ENCODE measurements at places on chromosomes 1 and 21.

- peak; percentile 61 for DNase-seq
Measured at GRCh38 chr1:37958690-37959089, 11.8 kb upstream of the INPP5B start.

GRCh38 chr1:156806512-156807440 lies 9.9 kb downstream of the SH2D2A start:
- no peak for DNase-seq

- DNase-seq, result peak; percentile 85
Measured at GRCh38 chr1:68120136-68120791, 69.8 kb upstream of the DIRAS3 start.

- peak; percentile 22 for DNase-seq
Measured at GRCh38 chr1:52669696-52670095, 28.5 kb downstream of the COA7 start.

- no peak for DNase-seq
Measured at GRCh38 chr1:10948463-10948775, 64.0 kb upstream of the TARDBP start.
